Prostate gland (tissue), 2 donors: ENCODE measurements at places on chromosomes 7 and 10. TPM values are rescaled to one million over a fixed set of nuclear protein-coding genes. Genes with fewer than 3 reads are reported as not detected.

Gene TRIM56
- total RNA-seq = 32.0 TPM

DNA sequence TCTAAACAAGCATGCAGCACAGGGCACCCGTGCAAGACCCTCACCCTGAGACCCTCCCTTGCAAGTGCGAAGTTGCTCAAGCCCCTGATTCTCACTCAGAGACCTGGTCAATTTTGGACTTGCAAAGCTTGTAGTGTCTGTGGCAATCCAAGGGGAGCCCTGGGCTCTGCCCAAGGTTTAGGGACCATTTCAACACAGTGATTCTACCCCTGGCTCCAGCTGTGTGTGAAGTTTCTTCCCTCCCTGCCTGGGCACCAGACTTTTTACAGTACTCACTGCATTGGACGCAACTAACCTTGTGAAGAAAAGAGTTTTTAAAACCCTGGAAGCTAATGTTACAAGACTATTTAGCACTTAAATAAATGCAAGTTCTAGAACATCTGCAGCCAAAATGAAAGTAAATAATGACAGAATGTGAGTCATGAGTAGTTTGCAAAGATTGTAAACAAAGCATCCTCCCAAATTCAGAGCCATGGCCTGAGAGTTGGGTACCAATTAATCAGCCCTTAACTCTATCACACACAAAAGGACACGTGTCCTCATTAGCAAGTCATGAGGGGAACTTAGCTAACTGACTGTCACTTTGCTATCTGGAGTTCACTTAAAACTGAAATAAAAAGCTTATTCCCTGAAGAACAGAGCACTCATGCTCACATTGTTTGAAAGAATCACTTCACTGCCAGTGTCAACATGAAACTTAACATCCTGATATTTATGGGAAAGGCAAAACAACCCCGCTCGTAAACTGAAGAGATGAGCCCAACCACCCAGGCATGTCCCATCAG, 48.1 kb downstream of the RGS10 start:
- DNase-seq = peak; percentile 33
- no peaks in the 10 kb centered on the region for H3K27me3 ChIP-seq
- H3K4me1 ChIP-seq = peaks cover 4% of the 10 kb centered on the region
- H3K27ac ChIP-seq = peak overlapping the region; percentile 15
- no peaks in the 10 kb centered on the region for H3K36me3 ChIP-seq
- H3K4me3 ChIP-seq = no peak overlapping the region

Gene PIP
- 2.2 TPM for total RNA-seq

DNA sequence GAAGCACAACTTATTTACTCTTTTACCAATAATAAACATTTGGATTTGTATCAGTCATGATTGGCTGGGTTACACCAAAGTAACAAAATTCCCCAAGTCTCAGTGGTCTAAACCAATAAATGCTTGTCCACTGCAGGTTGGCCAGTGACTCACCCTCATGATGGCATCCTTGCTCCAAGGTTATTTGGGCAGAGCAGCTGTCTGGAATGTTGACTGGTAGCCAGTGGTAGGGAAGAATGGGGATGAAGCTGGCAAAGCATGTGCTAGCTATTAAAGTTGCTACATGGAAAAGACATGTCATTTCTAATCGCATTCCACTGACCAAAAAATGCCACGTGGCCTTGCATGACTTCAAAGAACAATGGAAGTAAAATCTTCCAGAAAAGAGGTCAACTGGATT, 1168.7 kb upstream of the CELF2 start:
- no peak overlapping the region for H3K27ac ChIP-seq
- no peak for DNase-seq
- H3K4me3 ChIP-seq = no peak overlapping the region
- no peaks in the 10 kb centered on the region for H3K36me3 ChIP-seq
- H3K4me1 ChIP-seq = no peaks in the 10 kb centered on the region
- H3K27me3 ChIP-seq = no peaks in the 10 kb centered on the region

DNA sequence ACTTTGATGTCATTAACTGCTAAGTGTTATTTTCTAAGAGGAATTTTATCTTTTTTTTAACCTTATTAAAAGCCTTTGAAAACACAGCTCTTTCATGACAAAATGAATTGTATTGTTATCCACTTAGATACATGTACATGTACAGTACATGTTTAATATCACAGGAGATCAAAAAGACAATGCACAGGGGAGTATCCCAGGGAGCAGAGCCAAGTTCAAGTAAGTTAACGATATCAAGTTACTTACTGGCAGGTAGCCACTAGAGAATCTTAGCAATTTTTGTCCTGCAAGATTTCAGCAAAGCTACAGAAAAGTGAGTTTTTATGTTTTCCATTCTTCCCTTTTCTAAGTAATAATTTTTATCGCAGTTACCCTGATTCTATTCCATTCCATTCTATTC, 33.9 kb upstream of the ARL4A start:
- H3K27me3 ChIP-seq = no peaks in the 10 kb centered on the region
- DNase-seq = no peak
- no peaks in the 10 kb centered on the region for H3K36me3 ChIP-seq
- H3K27ac ChIP-seq = no peak overlapping the region
- H3K4me1 ChIP-seq = no peaks in the 10 kb centered on the region

DNA sequence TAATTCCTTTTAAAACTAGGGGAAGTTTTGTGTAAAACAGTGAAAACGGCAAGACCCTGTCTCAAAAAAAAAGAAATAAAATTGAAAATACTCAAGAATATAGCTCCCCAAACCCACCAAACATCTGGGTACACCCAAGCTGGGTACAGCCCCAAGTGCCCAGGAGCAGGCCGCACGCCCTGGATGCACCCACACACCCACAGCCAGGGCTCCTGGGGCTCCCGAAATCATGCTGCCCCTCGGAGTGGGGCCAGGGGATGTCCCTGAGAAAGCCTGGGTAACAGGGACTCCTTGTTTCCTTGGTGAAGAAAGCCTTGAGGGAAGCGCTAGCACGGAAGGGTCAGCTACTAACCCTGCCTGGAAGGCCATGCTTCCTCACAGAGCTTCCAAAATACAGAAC, 10.1 kb downstream of the BNIP3 start:
- H3K4me1 ChIP-seq = peaks cover 14% of the 10 kb centered on the region
- H3K27me3 ChIP-seq = no peaks in the 10 kb centered on the region
- DNase-seq = no peak
- H3K36me3 ChIP-seq = peaks cover 6% of the 10 kb centered on the region
- H3K4me3 ChIP-seq = no peak overlapping the region
- H3K27ac ChIP-seq = no peak overlapping the region

- H3K4me3 ChIP-seq = no peak overlapping the region
- H3K36me3 ChIP-seq = no peaks in the 10 kb centered on the region
- no peak overlapping the region for H3K27ac ChIP-seq
- DNase-seq = no peak
- no peaks in the 10 kb centered on the region for H3K27me3 ChIP-seq
- H3K4me1 ChIP-seq = no peaks in the 10 kb centered on the region
Measured at GRCh38 chr10:111879969-111880368, 303.6 kb downstream of the GPAM start.

Gene HTR5A
- not detected for total RNA-seq

Gene COBL
- 36.5 TPM for total RNA-seq
